Cortex of kidney (tissue), 1 donor: ENCODE measurements at places on chromosomes 1 and 21.

DNA sequence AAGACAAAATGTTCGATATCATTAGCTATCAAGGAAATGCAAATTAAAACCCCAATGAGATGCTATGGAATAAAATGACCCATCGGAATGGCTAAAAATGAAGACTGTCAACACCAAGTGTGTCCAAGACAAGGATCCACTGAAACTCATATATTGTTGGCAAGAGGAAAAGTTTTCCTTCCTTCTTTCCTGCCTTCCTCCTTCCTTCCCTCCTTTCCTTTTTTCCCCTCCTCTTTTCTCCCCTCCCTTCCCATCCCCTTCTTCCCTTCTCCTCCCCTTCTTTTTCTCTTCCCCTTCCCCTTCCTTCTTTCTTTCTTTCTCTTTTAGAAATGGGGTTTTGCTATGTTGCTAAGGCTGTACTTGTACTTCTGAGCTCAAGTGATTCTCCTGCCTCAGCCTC, 64.2 kb upstream of the TENT5B start:
- DNase-seq = no peak

- DNase-seq = no peak
These were observed 2.8 kb downstream of the ARID4B start for GRCh38 chr1:235325139-235325538.

GRCh38 chr1:236066828-236067386, 2.0 kb upstream of the NID1 start:
- DNase-seq = no peak

DNA sequence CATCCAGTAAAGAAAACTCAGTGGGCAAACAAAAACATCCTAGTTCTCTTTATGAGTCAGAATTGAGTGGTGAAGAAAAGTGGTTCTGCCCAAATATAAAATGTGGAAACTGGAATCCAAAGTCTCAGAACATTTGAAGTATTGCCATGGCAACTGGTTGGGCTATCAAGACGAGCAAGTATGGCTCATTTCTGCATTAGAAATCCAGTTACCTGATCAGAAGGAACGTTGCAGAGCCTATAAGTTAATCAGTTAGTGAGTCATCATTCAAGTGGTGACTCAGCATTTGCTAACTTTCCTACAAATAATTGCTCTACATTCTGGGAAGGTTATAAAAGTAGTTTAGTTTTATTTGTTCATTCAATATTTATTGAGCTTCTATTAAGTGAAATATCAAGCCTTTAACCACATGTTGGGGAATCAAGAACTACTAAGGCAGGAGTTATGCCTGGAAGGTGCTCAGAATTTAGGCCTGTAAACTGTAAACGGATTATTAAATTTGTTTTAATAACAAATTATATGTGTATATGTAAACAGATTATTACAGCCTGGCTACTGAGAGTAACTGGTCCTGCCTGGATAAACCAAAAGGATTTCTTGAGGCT, 104.3 kb downstream of the PAPPA2 start:
- DNase-seq = no peak

DNA sequence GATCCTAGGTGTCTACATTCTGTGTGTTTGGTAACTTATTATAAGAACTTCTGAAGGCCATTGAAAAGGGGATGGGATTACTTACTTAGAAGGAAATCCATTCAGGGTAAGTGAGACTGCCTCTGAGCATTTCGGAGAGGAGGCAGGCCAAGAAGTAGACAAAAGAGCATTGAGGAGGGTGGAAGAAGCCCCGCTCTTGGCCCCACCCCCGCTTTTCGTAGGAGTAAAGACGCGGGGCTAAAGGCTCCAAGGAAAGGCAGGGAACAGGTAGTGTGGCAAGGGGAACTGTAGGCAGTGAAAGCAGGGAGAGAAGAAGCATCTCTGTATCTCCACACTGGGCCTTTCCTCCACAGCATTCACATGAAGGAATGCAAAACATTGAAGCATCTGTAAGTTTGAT, 51.8 kb upstream of the GRIK1 start:
- DNase-seq = no peak

DNA sequence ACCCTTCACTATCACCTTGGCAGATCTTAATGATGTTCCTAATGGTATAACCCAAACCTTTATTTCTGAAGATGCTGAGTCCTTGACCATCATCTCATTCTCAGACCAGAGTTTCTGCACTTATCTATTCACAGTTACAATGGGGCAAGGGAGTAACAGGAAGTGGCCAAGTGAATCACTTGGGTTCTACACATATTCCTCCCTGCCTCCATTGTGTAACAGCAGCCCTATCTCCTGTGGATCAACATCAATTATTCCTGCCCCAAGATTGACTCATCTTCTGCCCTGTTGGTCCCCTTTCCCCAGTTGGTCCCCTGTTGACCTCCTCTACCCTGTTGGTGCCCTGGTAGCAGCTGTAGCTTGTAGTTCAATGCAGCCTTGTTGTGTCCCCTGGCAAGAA, 10.3 kb upstream of the S100A7 start:
- DNase-seq = no peak

- DNase-seq = no peak
These were observed 39.9 kb downstream of the INKA2 start for GRCh38 chr1:111699268-111699667.

- DNase-seq = no peak
These were observed 86.7 kb downstream of the LRRC53 start for GRCh38 chr1:74425676-74426075.

GRCh38 chr1:232443372-232443771, 186.6 kb downstream of the SIPA1L2 start:
- DNase-seq = no peak

DNA sequence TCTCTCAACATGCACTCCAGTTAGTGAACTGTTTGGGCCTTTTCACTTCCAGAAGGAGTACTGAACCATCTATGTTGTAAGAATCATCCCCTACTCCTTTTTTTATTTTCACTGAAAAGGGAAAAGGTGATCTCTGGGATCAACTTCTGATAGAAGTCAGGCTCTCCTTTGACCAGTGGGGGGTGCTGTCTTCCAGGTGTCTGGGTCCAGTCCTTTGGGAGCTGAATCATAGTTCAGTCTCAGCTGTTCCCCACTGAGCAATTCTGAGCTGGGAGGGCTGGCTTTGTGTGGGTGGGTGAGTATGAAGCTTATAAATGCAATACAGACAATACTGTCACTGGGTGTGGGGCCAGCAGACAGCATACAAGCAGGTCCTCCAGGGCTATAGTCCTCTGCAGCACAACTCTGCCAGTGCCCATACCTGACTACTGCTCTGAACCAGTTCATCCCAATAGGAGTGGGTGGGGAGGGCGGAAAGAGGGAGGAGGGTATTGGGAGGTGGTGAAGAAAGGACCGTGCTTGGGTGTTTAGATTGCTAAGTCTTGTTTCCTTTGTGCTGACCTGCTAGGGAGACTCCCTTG, 12.5 kb upstream of the SARS1 start:
- no peak for DNase-seq

DNA sequence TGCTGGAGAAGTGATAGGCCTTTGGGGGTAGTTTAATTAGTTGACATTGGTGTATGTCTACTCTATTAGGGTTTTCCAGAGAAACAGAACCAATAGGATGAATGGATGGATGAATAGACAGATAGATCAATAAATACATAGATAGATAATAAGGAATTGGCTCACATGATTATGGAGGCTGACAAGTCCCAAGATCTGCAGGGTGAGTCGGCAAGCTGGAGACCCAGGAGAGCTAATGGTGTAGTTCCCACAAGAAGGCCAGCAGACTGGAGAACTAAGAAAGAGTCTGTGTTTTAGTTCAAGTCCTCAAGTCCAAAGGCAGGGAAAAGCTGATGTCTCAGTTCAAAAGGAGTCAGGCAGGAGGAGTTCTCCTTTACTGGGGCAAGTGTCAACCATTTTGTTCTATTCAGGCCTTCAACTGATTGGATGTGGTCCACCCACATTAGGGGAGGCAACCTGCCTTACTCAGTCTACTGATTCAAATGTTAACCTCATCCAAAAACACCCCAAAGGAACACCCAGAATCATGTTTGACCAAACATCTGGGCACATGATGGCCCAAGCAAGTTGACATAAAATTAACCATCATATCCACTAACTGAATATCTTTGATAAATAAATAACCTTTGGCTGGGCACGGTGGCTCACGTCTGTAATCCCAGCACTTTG, 4.5 kb upstream of the SDE2 start:
- DNase-seq = no peak

- no peak for DNase-seq
These were observed 29.8 kb downstream of the DBT start for GRCh38 chr1:100219883-100220282.

DNA sequence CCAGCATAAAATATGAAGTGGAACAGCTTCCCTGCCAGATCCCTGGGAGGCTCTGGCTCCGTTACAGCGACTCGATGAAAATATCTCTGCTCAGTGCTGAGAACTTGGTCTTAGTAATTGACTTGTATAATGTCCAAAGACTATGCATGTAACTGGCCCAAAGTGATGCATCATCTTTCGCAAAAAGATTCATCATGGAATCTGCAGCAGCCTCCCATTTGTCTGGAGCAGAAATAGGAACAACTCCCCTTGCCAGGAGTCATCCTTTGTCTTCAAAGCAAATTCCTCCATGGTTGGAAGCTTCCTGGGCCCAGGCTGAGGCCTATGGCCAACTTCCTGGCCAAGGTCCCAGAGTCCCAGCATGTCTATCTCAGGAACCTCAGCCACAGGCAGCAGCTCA, 16.9 kb upstream of the SLC6A17 start:
- no peak for DNase-seq

DNA sequence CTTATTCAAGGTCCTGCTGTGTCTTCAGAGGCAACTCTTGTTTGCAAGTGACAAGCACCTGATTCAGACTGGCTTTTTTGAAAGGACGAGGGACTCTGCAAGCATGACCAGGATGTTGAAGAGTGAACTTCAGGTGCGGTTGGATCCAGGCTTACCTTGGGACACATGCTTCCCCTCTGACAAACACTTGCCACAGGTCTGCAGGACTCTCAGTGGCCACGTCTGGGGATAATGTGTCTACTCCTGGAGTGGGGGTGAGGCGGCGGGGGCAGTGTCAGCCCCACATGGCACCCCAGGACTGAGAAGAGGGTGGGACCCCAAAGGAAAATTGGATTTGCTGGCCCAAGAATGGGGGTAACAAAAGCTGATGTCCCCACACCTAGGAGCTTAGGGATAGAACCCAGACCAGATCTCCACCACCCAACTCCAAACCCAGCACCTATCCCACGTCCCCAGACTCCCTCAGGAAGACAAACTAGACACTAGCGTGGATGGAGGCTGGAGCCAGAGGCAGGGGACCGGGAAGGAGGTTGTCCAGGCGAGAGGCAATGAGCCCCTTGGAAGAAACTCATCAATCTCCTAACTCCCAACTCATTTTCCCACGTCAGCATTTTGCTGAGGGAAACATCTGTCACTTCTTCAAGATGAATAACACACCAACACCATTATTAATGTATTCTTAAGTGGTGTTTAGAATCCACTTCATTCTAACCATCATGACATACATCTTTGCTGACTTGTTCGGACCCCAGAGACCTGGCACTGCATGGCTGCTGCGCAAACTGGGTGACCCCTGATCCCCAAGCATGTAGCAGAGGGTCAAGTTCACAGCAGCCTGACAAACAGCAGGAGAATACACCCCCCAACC, 32.0 kb upstream of the LAPTM5 start:
- no peak for DNase-seq

- DNase-seq = no peak
These were observed 76.5 kb upstream of the C1orf21 start for GRCh38 chr1:184310157-184310819.

GRCh38 chr21:34722684-34723300, 54.0 kb downstream of the CLIC6 start:
- DNase-seq = no peak

- DNase-seq = no peak
These were observed 262.8 kb upstream of the VAMP3 start for GRCh38 chr1:7508052-7508933.

DNA sequence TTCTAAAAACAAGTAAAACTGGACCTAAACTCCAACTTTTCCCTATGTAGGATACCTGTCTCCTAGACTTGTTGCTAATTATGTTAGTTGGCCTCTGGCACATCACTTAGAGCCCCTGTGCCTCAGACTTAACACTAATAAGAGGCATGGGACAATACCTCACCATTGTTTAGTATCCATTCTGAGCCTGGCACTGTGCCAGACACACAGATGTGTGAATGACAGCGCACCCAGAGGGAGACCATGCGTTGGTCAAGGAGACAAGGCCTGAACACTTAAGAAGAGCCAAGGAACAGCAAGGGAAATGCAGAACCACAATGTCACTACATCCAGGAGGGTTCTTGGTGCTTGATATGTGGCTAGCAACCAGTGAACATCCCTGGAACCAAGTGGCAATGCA, 189.1 kb downstream of the FGGY start:
- DNase-seq = no peak

DNA sequence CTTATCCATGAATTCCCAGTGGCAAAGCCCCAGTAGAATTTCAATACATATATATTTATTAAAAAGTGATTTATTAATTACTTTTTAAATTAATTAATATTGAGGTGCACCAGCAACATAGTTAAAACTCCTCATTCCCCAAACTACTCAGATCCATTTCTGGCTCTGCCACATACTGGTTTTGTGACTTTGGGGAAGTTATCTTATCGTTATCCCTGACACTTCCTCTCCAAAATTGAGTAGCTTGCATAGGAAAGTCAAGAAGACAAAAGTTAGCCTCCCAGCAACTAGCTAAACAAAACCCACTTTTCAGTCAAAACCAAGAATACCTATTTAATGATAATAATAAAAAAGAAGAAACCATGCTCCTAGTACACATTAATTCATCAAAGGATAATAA, 35.9 kb downstream of the TCP10L start:
- DNase-seq = no peak

DNA sequence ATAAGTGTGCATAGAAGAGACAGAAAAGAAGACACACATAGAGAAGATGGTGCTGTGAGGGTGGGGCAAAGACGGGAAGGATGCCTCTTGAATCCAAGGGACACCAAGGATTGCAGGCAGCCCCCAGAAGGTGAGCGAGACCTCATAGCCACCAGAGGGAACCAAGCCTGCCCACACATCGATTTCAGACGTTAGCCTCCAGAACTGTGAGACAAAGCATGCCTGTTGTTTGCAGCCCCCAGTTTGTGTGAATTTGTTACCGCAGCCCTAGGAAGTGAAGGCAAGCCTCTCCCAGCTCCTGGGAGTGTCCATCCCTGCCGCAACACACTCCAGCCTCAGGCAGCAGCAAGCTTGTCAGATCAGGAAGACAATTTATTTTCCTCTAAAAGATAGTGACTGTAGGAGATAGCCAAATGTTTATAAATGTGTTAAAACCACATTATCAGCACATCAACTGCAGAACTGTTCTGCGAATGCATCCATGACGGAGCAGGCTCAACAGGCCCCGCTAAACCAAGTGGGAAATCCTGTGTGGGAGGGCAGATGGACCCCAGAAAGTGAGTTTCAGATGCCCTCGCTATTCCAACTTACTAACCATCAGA, 543.3 kb downstream of the MATN1 start:
- DNase-seq = no peak
